Esophagus muscularis mucosa (tissue), 4 donors: ENCODE measurements at places on chromosomes 11 and 22. TPM values are rescaled to one million over a fixed set of nuclear protein-coding genes. Genes with fewer than 3 reads are reported as not detected.
A peak's percentile ranks its signal among the peaks of the same experiment; 100 is the strongest.

The FDXACB1 gene
- 0.83 TPM for total RNA-seq

The GRM5 gene
- total RNA-seq, result not detected

DNA sequence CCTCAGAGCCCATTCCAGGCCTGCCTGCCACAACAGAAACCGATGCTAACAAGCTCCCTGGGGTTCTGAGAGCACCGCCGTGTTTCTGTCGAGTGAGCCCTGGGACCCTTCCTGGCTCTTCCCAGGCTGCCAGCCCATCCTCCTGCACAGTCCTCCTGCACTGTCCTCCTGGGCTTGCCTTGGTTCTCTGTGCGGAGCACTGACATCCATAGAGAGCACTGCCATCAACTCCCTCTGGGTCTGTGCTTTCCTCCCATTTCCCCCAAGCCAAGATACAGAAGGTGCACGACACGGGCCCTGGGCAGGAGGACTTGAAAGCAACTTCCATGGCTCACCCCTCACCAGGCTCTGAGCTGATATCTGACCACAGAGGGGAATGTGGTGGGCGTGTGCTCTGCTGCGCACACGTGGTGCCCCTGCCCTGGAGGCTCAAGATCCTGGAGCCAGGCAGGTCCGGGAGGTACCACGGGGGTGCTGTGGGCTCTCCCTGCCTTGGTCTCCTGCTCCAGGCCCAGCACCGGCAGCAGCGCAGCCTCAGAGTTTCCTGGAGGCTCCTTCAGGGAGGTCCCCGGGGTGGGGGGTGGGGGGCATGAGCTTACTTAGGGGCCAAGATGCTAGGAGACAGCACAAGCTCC, 304.2 kb downstream of the BRD1 start:
- H3K27me3 ChIP-seq, result peaks cover 86% of the 10 kb centered on the region
- DNase-seq, result no peak

DNA sequence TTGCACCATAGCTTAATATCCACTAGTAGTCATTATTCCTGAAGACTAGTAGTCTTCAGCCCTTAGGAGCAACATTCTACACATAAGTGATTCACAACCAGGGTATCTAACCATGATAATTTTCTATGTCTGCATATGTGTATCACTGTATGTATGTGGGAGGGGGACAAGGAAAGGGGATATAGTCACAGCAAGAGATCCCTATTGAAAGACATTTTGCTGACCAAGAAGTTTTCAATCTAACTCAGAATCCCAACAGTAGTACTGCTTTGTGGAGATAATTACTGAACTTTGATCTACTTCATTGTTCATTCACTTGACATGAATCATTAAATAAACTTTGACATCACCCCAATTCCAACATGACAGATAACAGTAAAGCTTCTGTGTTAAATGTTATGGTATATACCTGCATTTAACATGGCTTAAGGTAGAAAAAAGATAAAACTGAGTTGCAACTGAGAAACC, 10.3 kb downstream of the PIK3C2A start:
- no peaks in the 10 kb centered on the region for H3K27me3 ChIP-seq
- H3K27ac ChIP-seq, result no peak overlapping the region
- no peak for DNase-seq
- peaks cover 28% of the 10 kb centered on the region for H3K36me3 ChIP-seq
- H3K4me1 ChIP-seq, result no peaks in the 10 kb centered on the region

GRCh38 chr22:32205974-32206773, 1.3 kb upstream of the RFPL2 start:
- H3K27me3 ChIP-seq, result no peaks in the 10 kb centered on the region
- peaks cover 10% of the 10 kb centered on the region for H3K4me1 ChIP-seq
- H3K27ac ChIP-seq, result no peak overlapping the region
- peak; percentile 81 for DNase-seq
- no peaks in the 10 kb centered on the region for H3K36me3 ChIP-seq
- no peak overlapping the region for H3K4me3 ChIP-seq

DNA sequence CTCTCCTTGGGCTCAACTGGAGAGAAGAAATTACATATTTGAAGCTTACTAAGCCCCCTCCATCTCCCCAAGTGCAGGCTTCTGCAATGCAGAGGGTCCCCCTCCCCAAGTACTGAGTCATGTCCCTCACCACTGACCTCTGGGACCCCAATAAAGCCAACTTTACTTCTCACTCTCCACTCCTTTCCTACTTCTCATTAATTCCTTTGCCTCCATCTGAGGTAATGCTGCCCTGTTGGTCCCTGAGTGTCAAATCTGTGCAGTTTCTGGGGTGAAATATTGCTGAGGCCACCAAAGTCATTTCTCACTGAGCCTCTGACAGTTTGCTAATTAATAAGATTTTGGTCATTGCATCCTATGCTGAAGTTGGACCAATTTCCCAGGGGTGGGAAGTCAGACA, 101.6 kb downstream of the NELL1 start:
- no peaks in the 10 kb centered on the region for H3K4me1 ChIP-seq
- no peak overlapping the region for H3K27ac ChIP-seq
- H3K4me3 ChIP-seq, result no peak overlapping the region
- H3K27me3 ChIP-seq, result peaks cover 1% of the 10 kb centered on the region
- H3K36me3 ChIP-seq, result no peaks in the 10 kb centered on the region

DNA sequence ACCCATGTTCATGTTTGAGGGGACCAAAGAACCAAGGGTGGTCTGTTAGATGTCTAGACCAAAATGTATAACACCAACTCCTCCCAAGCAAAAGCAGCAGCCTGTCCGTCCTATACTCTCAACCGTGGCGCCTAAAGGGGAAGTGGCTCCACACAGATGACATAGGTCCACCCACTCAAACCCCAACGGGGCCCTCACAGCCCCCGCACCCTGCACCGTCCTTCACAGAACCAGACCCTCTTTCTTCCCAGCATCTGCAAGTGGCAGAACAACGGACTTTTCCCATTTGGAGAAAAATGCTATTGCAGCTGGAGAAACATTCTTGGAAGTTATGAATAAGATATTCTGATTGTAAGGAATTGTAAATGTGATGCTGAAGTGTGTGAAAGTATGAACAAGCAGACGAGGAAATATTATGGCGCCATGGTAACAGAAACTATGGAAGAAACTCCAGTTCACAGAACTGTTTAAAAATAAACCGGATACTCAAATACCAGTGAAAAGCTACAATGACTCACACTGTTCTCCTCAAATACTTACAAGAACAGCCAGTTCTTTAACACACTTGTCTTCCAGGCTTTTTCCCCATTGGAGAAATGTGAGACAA, 76.5 kb upstream of the ARFGAP3 start:
- H3K27ac ChIP-seq, result peak overlapping the region; percentile 95
- no peaks in the 10 kb centered on the region for H3K27me3 ChIP-seq
- H3K36me3 ChIP-seq, result no peaks in the 10 kb centered on the region
- DNase-seq, result no peak
- H3K4me1 ChIP-seq, result peaks cover 100% of the 10 kb centered on the region
- peak overlapping the region; percentile 42 for H3K4me3 ChIP-seq

DNA sequence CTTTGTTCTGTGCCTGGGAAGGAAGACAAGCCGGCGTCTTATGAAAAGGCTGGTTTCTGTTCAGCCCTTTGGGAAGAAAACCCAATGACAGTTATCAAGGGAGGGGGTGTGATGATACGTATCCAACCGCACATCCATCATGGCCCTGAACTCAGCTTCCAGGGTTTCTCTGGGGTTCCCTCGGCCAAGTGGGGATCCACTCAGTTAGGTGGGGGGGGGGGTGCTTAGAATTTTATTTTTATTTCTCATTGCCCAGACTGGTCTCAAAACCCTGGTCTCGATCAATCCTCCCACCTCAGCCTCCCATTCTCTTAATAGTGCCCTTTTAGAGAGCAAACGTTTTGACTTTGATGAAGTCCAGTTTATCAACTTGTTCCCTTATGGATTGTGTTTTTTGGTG, 25.7 kb downstream of the KCNQ1 start:
- no peak for DNase-seq
- no peak overlapping the region for H3K27ac ChIP-seq
- no peak overlapping the region for H3K4me3 ChIP-seq
- peaks cover 76% of the 10 kb centered on the region for H3K27me3 ChIP-seq
- peaks cover 11% of the 10 kb centered on the region for H3K4me1 ChIP-seq
- H3K36me3 ChIP-seq, result no peaks in the 10 kb centered on the region

DNA sequence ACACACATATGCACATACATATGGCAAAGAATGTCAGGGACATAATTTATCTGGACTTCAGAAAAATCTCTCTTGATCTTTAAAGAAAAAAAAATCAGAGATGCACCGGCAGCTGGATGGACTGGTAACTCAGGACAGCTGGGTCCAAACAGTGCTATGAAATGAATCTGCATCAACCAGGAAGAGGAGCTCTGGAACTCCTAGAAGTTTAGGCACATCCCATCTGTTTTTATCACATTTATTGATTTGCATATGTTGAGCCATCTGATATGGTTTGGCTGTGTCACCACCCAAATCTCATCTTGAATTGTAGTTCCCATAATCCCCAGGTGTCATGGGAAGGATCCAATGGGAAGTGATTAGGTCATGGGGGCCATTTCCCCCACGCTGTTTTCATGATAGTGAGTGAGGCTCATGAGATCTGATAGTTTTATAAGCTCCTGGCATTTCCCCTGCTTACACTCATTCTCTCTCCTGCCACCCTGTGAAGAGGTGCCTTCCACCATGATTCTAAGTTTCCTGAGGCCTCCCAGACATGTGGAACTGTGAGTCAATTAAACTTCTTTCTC, 87.7 kb upstream of the AKIP1 start:
- no peaks in the 10 kb centered on the region for H3K36me3 ChIP-seq
- H3K27ac ChIP-seq, result no peak overlapping the region
- no peak for DNase-seq
- H3K27me3 ChIP-seq, result no peaks in the 10 kb centered on the region
- no peak overlapping the region for H3K4me3 ChIP-seq

- no peak overlapping the region for H3K27ac ChIP-seq
- no peak for DNase-seq
- no peaks in the 10 kb centered on the region for H3K4me1 ChIP-seq
- H3K27me3 ChIP-seq, result no peaks in the 10 kb centered on the region
These were observed 484.0 kb downstream of the METTL15 start for GRCh38 chr11:28592141-28592540.

- H3K4me3 ChIP-seq, result no peak overlapping the region
- peaks cover 32% of the 10 kb centered on the region for H3K4me1 ChIP-seq
- H3K27ac ChIP-seq, result peak overlapping the region; percentile 55
- no peaks in the 10 kb centered on the region for H3K27me3 ChIP-seq
These were observed 29.4 kb downstream of the TUB start for GRCh38 chr11:8110396-8110795.

DNA sequence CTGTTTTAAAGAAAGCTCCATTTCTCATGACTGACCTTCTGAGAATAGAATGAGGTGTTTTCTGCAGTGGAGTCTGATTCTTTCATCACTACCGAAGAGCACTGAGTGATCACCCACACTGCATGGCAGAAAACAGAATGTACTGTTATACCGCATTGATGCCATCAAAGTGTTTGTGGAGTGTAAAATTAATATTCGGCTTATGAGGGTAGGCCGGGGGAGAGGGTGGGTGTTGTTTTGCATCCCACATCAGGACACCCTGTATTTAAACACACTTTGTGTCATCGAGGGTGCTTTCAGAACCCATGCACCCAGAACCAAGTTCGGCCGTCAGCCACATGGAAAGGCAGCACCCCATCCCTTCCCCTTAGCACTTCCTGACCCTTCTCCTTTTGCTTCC, 41.3 kb upstream of the ETS1 start:
- H3K4me1 ChIP-seq, result peaks cover 17% of the 10 kb centered on the region
- no peak for DNase-seq
- H3K27ac ChIP-seq, result no peak overlapping the region

DNA sequence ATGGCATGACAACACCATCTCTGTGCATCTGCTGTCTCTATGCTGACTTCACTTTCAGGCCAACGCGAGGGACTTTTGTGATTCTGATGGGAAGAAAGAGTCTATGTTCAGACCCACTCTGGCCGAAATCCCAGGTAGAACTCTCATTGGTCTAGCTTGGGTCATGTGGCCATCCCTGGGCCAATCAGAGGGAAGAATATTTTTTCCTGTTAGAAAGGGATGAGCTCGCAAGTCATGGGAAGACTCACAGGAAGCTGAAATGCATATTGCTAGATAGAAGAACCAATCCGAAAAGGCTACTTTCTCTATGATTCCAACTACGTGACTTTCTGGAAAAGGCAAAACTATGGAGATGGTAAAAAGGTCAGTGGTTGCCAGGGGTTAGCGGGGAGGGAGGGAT, 56.0 kb upstream of the LINC01488 start:
- no peaks in the 10 kb centered on the region for H3K27me3 ChIP-seq
- no peak overlapping the region for H3K4me3 ChIP-seq
- DNase-seq, result no peak

DNA sequence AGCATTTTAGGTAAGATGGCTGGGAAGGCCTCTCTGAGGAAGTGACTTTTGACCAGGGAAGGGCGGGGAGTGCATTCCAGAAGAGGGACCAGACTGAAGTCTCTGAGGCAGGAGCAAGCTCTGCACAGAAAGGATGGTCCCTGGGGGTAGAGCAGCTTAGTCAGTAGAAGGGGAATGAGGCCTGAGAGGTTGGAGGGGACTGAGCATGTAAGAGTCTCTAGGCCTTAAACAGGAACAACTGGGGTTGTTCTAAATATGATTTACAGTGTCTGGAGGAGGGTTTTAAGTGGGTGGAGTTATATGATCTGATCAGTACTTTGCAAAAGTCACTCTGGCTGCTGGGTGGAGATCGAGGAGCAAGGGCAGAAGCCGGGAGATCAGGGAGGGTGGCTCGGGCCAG, 31.7 kb upstream of the TEF start:
- H3K27me3 ChIP-seq, result no peaks in the 10 kb centered on the region
- DNase-seq, result no peak
- H3K4me3 ChIP-seq, result no peak overlapping the region
- H3K27ac ChIP-seq, result no peak overlapping the region

- H3K4me3 ChIP-seq, result no peak overlapping the region
- H3K27ac ChIP-seq, result peak overlapping the region; percentile 71
- H3K36me3 ChIP-seq, result no peaks in the 10 kb centered on the region
- H3K27me3 ChIP-seq, result no peaks in the 10 kb centered on the region
- H3K4me1 ChIP-seq, result peaks cover 50% of the 10 kb centered on the region
These were observed 16.6 kb upstream of the NAV2 start for GRCh38 chr11:19696073-19696472.

DNA sequence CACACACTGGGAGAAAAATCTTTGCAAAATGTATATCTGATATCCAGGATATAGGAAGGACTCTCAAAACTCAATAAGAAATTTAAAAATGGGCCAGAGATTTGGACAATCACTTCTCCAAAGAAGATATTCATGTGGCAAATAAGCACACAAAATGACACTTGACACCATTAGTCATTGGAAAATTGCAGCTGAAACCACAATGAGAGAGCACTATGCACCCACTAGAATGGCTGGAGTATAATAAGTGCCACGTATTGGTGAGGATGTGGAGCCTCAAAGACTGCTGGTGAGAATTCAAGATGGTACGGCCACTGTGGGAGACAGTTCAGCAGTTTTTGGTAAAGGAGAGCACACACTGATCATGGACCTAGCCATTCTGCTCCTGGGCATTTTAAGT, 12.8 kb upstream of the OSBPL5 start:
- no peak overlapping the region for H3K27ac ChIP-seq
- no peak overlapping the region for H3K4me3 ChIP-seq
- no peaks in the 10 kb centered on the region for H3K4me1 ChIP-seq

DNA sequence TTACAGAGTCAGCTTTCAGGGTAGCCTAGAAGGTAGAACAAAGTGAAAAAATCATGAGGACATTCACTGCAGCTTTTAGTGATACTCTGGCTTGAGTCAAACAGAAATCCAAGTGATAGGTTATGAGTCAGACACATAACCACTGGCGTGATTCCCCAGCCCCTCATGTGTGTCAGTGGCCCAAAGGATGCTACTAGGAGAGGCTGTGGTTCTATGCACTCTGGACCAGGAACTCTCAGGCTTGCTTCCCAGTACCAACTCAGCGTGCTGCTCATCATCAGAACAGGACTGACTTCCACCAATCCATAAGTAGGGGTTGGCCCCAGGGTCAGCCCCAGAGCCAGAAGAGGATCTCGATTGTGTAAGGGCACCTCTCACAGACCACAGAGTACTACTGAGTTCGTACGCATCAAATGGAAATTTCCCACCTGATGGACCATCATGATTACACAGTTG, 116.8 kb downstream of the MED15 start:
- H3K4me3 ChIP-seq, result no peak overlapping the region
- H3K27me3 ChIP-seq, result no peaks in the 10 kb centered on the region
- H3K36me3 ChIP-seq, result no peaks in the 10 kb centered on the region
- no peaks in the 10 kb centered on the region for H3K4me1 ChIP-seq
- no peak overlapping the region for H3K27ac ChIP-seq
